Cortex of kidney (tissue), 1 donor: ENCODE measurements at places on chromosomes 3 and 15.

- DNase-seq: no peak
Measured at GRCh38 chr3:170429050-170429449, 10.4 kb downstream of the CLDN11 start.

- DNase-seq: no peak
Measured at GRCh38 chr3:38059148-38059547, 20.1 kb downstream of the DLEC1 start.

DNA sequence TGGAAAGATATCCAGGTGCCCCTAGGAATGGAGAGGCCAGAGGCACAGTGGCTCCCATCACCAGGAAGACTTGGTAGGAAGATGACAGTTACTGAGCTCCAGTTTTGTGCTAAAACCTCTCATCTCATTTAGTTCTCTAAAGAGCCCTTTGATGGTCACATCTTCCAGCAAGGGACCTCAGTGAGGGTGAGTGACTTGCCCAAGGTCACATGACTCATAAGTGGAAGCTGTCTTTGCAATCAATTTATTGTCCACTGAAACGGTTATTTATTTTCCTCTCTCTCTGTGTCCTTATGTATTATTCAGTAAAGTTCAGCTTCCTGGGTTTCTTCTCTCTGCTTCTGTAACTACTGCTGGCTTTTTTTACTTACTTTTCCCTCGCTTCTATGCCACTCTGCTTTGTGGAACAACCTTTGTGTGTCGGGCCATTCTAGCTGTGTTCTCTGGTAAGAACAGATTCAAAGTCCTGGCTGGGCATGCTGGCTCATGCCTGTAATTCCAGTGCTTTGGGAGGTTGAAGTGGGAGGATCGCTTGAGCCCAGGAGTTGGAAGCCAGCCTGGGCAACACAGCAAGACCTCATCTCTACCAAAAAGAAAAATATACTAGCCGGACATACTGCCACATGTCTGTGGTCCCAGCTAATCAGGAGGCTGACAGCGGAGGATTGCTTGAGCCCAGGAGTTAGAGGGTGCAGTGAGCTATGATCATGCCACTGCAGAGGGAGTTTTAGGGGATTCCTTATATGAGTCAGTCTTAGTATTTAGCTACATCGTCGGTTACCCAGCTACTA, 55.9 kb downstream of the PDIA5 start:
- DNase-seq: no peak

GRCh38 chr15:22231603-22232002, 151.3 kb downstream of the OR4M2 start:
- DNase-seq: no peak

- DNase-seq: no peak
Measured at GRCh38 chr3:169145540-169146178, 517.9 kb downstream of the MECOM start.

- DNase-seq: no peak
Measured at GRCh38 chr3:142213298-142213697, 12.1 kb downstream of the GK5 start.

GRCh38 chr3:113548501-113548900, 16.1 kb downstream of the SIDT1 start:
- no peak for DNase-seq

DNA sequence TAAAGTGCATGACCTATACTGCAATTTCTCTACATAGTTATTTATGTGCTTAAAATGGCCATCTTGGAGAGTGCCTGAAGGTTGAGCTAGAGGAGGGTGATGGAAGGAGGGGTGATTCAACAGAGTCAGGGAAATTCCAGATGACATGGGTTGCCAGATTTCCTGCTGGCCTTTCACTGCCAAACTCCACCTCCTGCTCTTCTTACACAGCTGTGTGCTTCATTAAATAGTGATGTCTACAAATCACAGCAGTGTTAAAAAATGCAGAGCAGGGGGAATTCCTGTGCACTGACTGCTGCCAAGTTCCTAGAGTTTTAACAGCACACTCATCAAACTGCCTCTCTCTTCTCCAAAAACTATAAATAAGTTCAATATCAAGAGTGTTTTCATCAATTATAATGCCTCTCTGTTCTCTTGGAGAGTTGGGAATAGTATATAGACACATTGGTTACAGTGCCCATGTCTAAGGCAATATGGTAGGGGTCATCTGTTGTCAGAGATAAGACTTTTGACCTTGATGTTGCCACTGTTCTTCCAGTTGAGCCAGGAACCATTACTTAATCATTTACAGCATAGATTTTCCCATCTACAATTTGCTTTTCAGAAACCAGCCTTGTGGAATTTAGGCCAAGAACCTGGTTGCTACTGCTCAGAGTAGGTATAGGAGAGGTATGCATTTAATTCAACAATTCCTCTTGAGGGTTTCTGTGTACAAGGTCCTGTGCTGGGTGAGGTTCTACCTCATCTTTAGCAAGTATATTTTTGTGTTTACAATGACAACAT, 79.6 kb downstream of the TP63 start:
- no peak for DNase-seq

- DNase-seq: no peak
Measured at GRCh38 chr3:139715743-139716360, 38.1 kb upstream of the NMNAT3 start.

GRCh38 chr15:31405200-31405920, 78.7 kb downstream of the KLF13 start:
- no peak for DNase-seq

- no peak for DNase-seq
Measured at GRCh38 chr3:108071368-108071767, 19.5 kb downstream of the CD47 start.

DNA sequence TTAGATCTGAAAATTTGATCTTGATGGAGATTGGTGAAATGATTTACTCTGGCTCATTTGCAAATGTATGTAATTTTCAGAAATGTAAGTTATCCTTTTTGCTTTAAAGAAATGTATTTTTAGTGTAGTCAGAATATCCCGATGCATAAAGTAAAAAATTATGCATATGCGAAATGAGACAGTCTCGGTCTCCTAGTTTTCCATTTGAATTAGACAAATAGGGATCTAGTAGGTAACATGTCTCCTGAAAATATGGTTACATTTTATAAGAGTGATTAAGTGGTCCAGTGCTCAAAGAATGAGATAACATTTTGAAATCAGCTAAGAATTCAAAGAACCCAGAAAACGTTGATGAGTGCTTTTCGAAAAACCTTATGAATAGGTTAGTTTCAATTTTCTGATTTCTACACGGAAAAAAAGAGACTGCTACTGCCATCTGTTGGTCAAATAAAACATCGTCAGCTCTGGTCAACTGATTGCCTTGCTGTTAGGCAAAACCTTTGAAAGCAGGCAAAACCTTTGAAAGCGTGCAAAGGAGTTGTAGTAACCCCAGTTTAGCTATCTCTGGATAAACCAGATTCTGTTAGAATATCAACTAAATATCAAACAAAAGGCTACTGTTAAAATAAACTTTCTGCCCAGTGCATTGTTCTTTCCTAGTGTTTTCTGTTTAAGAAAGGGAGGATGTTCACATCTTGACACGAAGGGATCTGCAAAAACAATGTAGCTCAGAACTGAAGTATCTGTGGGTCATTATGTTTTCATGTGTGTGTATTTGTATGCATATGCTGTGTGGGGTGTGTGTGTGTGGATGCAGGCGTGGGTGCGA, 59.3 kb upstream of the CHMP2B start:
- no peak for DNase-seq

DNA sequence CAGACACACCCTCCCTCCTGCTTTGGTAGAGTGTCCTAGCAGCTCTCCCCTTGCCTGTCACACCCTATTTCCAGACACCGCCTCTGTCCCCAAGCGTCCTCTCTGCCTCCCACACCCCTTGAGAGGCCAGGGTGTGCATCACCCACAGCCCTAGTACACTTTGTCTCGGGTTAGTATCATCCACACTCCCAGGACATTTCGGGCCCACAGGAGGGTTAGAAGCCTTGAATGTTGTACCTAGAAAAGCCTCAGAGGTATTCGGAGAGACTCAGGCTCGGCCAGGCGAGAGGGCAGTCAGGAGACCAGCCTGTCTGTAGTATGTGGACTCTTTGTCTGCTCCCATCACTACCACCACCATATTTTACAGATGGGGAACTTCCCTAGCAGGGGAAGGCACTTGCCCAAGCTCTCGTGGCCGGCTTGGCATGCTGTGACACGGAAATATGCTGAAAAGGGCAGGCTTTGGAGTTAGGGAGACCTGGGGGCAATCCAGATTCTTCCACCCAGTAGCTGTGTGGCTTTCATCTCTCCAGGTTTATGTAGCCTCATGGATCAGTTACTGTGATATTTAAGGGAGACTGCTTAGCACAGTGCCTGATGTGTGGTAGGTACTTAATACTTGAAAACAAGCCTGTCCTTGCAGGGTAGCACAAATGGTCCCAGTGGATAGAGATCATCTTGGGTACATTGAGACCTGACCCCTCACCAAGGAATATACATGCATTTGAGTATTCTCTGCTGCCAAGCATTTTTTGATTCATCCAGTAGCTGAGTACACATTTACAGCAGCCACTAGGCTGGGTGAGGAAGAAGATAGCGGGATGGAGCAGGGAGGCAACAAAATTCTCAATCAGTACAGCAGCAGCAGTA, 1.4 kb downstream of the TMEM43 start:
- DNase-seq: no peak

GRCh38 chr3:9033867-9034266, 70.6 kb upstream of the RAD18 start:
- no peak for DNase-seq

- no peak for DNase-seq
Measured at GRCh38 chr3:195913382-195913781, 5.0 kb upstream of the TNK2 start.

GRCh38 chr3:43909149-43909548, 218.4 kb downstream of the ABHD5 start:
- DNase-seq: no peak
